ENCODE measurements at places on chromosomes 5 and 9.

GRCh38 chr9:129451089-129451656 is 169.7 kb downstream of the C9orf50 start:
- no peak for DNase-seq

- no peak for DNase-seq
Observed at GRCh38 chr5:124210111-124210910, 536.1 kb downstream of the ZNF608 start.

- no peak for DNase-seq
Observed at GRCh38 chr9:123453076-123453667, 97.2 kb downstream of the CRB2 start.

GRCh38 chr5:65030056-65030455 is 261.3 kb downstream of the CWC27 start:
- no peak for DNase-seq

DNA sequence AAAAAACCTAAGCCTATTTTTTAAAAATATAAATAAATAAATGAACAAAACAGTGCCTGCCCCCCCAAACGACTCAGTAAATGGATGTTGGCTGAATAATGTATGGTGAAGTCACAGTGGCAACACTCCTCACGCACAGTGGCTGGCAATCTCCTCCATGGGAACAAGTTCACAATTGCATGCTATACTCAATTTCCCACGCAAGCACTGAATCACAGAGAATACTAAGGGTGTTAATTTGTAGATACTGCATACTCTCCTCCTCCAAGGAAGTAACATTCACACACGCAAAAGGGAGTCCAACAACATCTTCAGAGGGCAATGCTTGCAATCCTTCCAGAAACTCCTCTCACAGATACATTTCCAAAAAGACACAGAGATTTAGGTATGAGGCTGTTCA is 47.5 kb downstream of the SERINC5 start:
- no peak for DNase-seq

Measured in globus pallidus (tissue), 1 donor.